NCI-H1417 (cell line): ENCODE measurements at places on chromosomes 3 and 15.

DNA sequence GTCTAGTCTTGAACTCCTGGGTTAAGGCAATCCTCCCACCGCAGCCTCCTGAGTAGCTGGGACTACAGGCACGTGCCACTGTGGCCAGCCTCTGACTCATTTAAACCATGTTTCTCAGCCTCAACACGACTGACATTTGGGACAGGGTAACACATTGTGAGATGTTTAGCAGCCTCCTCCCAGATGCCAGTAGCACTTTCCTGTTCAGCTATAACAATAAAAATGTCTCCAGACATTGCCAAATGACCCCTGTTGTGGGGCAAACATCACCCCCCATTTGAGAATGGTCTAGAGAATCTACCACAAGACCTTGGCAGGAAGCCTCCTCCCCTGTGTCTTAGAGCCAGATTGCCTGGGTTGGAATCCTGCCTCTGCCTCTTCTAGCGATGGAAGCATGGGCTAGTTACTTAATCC, 8.4 kb downstream of the TMEM40 start:
- DNase-seq, result no peak

DNA sequence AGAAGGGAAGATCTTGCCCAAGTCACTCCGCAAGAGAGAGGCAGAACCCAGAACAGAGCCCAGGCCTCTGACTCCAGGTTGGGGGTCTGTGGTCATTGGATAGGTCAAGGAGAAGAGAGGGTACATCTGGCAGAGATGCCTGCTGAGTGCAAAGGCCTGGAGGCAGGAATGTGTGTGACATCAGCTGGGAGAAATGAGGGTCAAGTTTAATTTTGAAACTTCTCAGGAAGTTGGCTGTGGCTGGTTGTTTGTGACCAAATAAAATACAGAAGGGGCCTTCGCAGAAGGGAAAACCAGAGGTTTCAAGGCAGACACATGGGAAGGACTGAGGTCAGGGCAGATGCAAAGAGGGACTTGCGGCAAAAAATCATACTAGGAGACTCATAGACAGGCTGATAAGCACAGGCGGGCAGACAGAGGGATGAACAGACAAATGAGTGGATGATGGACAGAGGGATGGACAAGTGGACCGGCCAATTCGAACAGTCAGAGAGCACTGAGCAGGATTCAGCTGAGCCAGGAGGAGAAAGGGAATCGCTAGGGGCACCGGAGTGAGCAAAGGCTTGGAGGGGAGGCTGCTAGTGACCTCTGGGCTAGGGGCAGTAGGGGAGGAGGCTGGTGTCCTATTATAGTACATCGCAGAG, 28.8 kb upstream of the CACNA2D2 start:
- DNase-seq, result no peak

DNA sequence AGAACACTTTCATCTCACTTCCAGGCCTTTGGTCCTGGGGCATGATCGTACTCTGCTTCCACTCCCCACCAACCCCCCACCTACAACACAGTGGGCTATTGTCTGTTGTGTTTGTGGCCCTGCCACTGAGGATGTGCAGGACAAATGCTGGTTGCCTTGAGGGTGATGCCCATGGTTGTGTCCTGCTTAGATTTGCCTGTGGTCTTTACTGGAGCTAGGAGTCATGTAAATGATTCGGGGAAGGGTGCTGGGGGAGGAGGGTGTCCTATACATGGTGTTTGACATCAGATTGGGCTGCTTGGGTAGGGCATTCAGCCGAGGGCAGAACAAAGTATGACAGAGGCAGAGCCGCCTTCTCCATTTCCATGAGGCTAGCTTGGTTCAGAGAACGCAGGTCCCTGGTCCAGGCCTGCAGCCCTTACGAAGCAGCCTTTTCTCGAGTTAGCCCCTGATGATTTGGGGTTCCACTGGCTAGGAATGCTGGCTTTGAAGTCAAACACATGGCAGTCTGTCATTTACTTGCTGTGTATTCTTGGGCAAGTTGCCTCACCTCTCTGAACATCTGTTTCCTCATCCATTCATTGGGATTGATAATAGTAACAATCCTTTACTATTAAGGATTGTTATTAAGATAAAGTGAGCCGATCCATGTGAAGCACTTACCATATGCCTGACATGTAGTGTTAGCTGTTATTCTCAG, 6.9 kb downstream of the CORO2B start:
- DNase-seq, result no peak

- DNase-seq, result no peak
These were observed 95.0 kb upstream of the SNRPA1 start for GRCh38 chr15:101390060-101390459.

GRCh38 chr3:113441051-113441770, at the start of gene CFAP44:
Gene CFAP44 (minus strand): TSS chr3:113441493. CDS start chr3:113433664, 7,829 bp downstream.
- DNase-seq, result no peak

- DNase-seq, result no peak
These were observed 78.2 kb downstream of the TM4SF4 start for GRCh38 chr3:149552700-149553099.

GRCh38 chr3:161641287-161641686, 144.7 kb downstream of the OTOL1 start:
- no peak for DNase-seq

GRCh38 chr3:170614214-170614966, 28.5 kb upstream of the SLC7A14 start:
- no peak for DNase-seq

GRCh38 chr3:69648126-69648525, 91.1 kb upstream of the MITF start:
- no peak for DNase-seq

DNA sequence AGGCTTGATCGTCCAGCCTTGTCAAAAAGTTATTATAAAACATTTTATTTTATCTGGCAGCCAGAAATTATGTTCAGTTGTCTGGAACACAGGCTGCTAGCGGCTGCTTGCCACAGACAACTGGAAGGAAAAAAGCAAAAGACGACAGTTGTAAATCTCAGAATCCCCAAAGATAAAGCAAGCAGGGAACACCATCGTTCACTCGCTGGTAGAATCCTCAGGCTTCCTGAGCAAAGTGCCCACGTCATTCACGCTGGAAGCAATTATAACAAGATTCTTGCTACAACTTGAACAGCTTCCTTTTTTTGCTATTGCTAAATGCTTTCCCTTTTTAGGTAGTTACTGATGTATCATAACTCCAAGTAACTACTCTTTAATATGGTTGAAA, 33.6 kb downstream of the ADAMTS17 start:
- DNase-seq, result no peak

DNA sequence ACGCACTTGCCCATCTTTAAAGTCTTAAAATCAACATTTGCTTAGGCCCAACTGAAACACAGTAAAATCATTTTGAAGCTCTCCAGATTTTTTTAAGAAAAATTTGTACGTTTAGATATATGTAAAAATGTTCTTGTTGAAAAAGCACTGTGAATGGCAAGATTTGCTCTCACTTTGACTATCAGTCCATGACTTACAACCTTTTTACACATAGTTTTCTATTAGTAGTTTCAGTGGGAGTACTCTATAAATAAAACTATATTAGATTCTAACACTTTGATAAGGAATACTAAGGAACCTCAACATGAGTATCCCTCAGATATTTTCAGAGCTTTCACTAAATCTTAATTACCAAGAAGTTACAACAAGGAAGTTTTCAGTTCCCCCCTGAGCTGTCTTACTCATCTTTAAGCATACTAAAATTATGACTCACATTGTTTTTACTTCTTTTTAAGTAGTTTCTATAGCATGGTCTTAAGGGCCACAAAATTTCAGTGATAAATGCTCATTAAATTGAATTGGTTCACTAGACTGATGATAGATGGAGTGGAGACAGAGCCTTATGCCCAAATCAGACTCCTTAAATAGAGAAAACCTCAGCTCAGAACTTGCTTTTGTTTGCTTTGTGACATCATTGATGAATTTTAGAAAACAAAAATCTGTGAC, 31.6 kb upstream of the RAP2B start:
- no peak for DNase-seq
